ENCODE measurements at places on chromosomes 2 and 18. TPM values are rescaled to one million over a fixed set of nuclear protein-coding genes. Genes with fewer than 3 reads are reported as not detected.

Gene VSNL1
- total RNA-seq, result 0.45 TPM

DNA sequence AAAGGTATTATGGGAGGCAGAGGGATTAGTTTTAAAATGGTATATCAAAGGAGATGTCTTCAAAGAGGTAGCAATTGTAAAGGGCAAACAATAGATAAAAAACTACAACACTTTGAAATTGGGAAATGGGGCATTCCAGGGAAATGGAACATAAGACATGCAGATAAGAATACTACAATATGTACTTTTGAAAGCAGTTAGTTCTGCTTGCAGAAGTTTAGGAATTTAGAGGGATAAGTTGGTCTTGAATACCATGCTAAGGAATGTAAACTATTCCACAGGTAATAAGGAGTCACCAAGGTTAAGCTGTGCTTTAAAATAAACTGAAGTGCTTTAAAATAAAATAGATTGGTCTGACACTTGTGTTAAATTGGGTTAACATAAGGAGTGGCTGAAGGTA lies 571.7 kb upstream of the ACVR2A start:
- no peaks in the 10 kb centered on the region for H3K36me3 ChIP-seq
- H3K27me3 ChIP-seq, result no peaks in the 10 kb centered on the region
- DNase-seq, result no peak

Gene STARD7
- total RNA-seq, result 255 TPM

DNA sequence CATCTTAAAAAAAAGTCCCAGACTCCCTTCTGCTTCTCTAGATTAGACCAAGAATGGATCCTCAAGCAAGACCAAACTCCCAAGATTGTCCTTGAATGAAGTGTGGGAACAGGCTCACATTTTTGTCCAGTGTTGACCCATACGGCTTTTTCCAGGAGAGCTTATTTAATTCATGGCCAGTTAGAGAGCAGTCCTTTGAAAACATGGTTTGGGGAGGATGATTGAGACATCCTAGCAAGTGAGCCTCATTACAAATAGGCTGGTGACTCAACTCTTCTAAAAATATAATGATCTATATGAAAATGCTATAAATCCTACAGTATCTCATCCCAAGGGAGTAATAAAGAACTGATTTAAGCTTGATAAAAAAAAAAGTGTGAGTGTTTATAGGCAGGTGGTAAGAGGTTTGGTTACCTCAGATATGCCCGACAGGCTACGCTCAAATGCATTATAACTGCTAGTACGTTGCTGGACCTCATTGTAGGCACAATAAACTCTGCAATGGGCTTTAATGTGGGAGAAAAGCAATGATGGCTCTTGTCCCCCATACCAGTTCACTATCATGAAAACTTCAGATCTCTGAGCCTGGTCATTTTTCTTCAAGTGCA lies 17.0 kb downstream of the ANKRD29 start:
- H3K4me1 ChIP-seq, result no peaks in the 10 kb centered on the region
- no peak overlapping the region for H3K27ac ChIP-seq
- no peaks in the 10 kb centered on the region for H3K27me3 ChIP-seq

Gene CYBRD1
- 462 TPM for total RNA-seq

Gene ERFE
- 15.3 TPM for total RNA-seq

DNA sequence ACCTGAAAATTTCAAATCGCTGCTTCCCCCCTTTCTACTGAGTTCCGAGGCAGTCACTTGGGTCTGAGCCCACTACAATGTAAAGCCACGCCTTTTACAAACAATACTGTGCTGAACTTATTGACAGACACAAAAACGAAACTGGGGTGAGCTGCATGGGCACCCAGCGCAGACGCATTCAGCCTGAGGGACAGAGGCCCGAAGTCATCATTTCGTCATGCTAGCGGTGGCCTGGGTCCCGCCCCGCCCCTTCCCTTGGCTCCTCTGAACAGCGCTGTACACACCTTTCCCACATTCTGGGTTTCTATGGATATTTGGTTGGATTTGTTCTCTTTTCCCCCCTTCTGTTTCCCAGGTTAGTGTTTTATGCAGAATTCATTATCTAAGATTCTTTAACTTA lies 71.7 kb downstream of the EIPR1 start:
- no peak for DNase-seq
- H3K27ac ChIP-seq, result no peak overlapping the region
- H3K36me3 ChIP-seq, result no peaks in the 10 kb centered on the region
- no peaks in the 10 kb centered on the region for H3K27me3 ChIP-seq
- H3K4me3 ChIP-seq, result no peak overlapping the region

DNA sequence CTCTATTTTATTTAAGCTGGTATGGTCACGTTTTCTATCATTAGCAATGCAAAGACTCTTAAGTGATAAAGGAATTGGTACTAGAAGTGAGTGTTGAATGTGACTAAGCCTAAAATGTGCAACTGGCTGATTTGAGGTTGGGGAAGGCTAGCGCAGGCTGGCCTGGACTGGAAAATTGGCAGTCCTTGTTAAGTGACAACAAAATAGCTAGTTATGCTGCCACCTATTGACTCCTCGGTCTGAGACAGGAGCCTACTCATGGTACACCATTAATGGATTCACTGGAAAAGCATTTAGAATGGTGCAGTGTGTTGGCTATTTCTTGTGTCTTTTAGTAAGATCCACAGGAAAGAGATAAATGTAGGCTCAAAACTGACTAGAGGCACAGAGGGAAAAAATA lies 5.7 kb upstream of the WIPF1 start:
- H3K36me3 ChIP-seq, result no peaks in the 10 kb centered on the region
- DNase-seq, result peak; percentile 62
- H3K27ac ChIP-seq, result no peak overlapping the region
- H3K4me1 ChIP-seq, result peaks cover 25% of the 10 kb centered on the region
- no peaks in the 10 kb centered on the region for H3K27me3 ChIP-seq

GRCh38 chr18:54069729-54070128 lies 154.7 kb downstream of the MBD2 start:
- DNase-seq, result no peak
- no peaks in the 10 kb centered on the region for H3K36me3 ChIP-seq
- H3K4me1 ChIP-seq, result no peaks in the 10 kb centered on the region
- H3K27ac ChIP-seq, result no peak overlapping the region

Gene DTNA
- 81.0 TPM for total RNA-seq

DNA sequence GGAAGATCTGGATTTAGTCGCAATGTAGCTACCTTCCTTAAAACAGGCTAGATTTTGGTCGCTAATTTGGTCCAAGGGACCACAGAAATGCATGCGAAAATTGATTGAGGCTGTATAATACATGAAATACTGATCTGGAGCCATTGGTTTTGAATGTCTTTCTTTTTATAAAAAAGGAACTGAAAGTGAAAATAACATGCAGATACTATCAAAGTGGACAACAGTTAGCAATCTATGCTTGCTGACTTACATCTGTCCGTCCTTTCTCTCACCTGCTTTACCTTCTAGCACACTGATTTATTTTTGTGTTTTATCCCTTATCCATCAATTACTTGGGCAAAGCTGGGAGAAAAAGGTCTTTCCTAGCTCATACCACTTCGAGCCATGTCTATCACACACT lies 1459.8 kb upstream of the ACVR2A start:
- H3K27me3 ChIP-seq, result no peaks in the 10 kb centered on the region
- H3K27ac ChIP-seq, result no peak overlapping the region
- no peak for DNase-seq

Data from thyroid gland (tissue), 4 donors.